Activated gamma-delta T cell treated with Interleukin-2 at 50 U/mL for 16 hours (primary cell): ENCODE measurements at places on chromosomes 5 and 9.

DNA sequence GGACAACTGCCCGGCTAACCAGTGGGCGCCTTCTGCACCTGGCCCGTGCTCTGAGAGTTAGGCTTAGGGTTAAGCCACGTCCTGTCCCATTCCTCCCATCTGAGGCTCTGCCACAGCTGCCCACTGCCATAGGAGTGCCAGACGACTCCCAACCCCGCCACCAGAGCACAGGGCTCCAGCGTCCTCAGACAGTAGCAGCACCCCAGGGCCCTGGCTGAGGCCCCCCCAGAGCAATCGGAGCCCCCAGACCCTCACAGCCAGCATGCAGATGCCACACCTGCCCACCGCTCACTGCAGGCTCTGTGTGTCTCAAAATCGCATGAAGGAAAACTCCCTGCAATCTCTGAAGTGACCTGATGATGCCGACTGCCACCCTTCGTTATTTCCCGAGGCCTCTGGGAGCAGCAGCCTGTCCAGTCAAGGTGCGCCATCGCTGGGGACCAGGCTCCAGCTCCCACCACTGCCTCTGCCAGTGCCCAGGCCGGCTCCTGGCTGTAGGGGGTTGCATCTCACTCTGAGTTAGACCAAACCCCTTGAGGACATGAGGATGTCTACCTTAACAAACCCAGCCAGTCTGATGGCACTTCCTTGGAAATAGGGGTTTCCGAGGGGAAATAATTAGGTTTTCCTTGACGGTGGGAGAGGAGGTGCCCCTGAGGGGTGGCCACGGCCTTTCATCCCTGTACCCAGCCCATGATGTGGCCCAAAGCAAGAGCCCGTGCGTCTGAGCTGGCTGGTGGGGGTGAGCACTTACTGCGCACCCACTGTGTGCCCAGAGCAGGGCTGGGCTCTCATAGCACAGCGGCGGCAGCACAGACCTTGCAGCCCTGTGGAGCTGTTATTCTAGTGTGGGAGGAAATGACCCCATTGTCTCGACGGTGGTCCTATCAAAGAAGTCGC lies 58.0 kb upstream of the RNF130 start:
- DNase-seq: no peak

DNA sequence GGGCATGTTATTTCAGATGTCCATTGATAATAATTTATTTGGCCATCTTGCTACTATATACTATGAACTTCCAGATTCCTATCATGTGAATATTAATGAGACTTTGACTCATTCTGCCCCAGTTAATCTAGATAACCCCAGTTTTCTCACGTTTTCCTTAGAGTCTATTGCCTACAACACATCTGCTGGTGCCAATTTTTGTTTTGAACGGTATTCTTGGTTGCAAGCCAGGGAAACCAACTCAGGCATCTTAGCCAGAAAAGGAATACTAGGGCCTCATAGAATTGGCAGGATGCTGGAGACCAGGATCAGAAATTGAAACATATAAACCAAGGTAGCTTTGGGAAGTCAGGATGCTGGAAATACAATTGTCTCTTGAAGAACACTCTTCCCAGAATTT lies 28.0 kb upstream of the NPR3 start:
- no peak for DNase-seq

DNA sequence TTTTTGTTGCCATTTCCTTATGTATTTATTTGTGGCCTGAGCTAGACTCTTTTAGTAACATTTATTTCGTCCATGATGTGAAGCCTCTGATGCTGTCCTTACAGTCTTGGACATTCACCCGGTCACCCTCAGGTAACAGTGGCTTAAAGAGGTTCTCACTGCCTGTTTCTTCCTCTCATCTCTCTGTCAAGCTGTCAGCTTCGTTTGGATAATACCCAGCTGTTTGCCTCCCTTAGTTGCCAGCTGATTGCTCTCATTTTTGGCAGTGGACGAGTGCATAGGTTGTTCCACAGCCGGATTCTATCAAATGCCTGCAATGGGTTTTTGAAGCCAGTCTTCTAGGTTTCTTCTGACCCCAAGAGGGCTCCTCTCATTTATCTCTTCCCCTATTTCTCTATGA lies 427.7 kb downstream of the MED10 start:
- no peak for DNase-seq

DNA sequence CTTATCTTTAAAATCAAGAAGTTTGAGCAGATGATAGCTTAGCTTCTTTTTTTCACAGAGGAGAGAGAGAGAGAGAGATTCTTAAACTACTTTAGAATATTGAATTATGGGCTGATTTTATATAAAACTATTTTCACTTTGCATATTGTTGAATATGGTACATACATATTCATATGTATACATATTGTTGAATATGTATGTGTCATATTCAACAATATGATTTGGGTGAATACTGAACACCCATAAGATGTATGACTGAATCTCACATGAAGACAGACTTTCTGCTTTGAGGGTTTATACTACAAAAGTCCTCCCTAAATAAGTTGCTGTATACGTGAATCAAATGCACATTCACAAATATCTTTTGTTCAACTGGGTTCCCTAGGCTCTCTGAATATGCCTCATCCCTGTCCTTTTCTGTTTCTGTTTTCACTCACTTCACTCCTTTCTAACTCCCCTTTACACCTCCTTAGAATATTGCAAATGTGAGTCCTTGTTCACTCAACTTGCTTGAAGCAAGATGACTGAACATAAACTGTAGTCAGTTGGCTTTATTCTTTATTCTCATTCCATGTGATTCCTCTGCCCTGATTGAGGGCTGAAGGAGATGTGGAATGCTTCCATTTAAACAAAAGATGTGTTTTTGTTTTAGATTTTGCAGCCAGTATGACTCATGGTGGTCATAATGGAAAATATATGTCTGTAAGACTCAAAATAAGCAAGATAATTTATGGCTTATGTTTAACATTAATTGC lies 225.4 kb upstream of the DAB2 start:
- no peak for DNase-seq

DNA sequence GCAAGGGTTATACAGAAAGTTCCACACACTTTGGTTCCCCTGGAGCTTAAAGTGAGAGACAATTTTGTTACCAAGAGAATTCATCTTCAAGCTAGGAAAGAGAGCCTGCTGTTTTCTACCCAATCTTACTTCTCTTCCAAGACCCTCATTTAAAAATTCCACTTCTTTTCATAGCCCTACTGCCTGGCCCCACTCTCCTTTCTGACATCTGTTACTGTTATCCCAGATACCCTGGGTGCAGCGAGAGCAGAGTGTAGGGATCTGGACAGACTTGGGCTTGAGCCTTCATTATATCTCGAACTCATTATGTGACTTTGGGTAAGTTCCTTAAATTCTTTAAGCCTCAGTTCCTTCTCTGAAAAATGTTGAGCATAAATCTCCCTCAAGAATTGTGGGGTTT lies 263.1 kb downstream of the ASTN2 start:
- DNase-seq: no peak

DNA sequence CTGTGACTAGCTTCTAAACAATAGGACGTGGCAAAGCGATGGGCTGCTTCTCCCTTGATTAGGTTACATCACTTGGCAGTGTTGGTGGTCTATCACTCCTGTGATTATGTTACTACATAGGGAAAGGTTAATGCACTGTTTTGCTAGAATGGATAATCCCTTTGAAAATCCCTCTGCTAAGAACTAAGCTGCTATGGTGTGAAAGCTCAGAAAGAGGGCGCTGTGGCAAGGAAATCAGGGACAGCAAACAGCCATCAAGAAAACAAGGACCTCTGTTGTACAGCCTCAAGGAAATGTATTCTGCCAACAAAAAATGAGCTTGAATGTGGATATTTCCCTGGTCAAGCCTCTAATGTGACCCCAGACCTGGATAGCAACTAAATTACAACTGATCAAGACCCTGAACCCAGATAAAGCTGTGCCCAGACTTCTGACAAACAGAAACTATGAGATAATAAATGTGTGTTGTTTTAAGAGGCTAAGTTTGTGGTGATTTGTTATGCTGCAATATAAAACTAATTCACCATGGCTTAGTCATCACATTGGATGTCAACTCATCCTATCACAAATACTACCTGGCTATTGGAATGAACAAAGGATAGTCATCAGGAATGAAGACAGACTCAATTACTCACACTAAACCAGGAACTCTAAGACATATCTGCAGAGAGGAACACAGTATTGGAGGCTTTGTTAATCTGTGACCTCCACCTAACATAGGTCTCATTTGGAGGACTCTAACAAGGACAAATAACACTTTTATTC lies 1215.9 kb downstream of the EFNA5 start:
- no peak for DNase-seq

- DNase-seq: no peak
Measured at GRCh38 chr5:150190987-150191386, 1.1 kb downstream of the SLC6A7 start.

DNA sequence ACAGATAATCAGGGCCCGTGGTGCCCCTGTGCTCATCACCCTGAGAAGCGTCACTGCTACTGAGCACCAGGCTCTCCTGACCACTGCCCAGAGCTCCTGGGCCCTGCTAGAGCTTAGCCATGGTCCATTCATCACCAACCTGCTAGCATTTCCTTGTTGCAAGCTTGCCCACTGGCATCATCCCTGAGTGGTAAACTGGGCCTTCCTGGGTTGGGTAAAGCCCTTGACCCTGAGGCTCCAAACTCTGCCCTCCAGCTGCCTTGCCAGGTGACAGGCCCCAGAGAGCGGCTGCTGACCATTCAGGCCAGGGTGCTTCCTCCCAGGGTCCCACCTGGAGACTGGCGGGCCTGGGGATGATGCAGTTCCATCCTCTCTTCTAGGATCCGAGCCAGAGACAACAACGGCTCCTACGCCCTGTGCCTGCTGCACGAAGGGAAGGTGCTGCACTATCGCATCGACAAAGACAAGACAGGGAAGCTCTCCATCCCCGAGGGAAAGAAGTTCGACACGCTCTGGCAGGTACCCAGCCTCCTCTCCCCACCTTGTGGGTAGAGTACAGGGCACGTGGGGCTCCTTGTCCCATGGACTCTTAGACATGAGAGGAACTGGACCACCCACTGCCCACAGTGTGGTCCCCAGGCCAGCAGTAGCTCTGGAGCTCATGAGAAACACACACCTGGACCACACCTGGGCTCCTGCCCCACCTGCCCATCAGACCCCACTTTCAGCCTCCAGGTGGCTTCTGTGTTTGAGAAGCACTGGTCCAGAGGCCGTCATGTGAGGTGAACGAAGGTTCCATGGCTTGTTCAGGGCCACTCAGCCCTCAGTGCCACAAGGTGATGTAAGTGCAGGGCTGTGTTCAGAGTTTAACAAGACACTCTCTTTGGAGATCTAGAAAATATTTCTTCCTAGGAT lies 60.5 kb downstream of the SYK start:
- no peak for DNase-seq

DNA sequence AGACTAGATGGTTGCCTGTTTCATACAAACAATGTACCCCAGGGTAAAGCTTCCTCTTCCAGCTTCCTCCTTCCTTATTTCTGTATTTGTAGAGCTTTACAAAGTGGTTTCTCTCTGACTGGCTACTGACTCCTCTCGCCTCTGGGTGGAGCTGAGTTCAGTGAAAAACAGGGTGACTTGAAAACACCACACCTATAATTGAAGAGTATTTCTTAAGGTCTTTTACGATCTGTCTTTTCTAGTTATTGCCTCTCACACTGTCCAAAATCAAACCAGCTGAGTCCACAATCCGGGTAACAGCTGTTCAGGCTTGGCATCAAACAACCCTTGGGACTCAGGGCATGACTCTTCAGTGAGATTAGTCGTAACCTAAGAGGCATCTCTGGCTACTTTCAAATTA lies 200.4 kb downstream of the ARRDC3 start:
- no peak for DNase-seq

- no peak for DNase-seq
Measured at GRCh38 chr5:84251503-84251902, 133.2 kb downstream of the EDIL3 start.

- DNase-seq: no peak
Measured at GRCh38 chr9:69658987-69659675, 13.0 kb downstream of the APBA1 start.

DNA sequence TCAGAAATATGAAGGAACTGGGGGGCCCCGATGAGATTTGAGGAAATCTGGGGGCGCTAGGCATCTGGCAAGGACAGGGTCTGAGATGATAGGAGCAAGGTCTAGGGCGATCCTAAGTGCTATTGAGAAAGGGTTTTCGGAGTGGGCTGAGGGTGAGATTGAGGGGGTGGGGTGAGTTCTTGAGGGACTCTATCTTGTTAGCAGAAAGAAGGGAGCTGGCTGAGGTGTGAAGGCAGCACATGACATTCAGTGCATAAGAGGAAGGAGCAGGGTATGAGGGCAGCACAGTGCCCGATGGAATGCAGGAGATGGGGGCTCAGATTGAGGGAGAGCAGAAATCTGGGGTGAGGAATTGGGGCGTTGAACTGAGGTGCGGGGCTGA lies 640 bp downstream of the TRIM32 start:
- DNase-seq: no peak

DNA sequence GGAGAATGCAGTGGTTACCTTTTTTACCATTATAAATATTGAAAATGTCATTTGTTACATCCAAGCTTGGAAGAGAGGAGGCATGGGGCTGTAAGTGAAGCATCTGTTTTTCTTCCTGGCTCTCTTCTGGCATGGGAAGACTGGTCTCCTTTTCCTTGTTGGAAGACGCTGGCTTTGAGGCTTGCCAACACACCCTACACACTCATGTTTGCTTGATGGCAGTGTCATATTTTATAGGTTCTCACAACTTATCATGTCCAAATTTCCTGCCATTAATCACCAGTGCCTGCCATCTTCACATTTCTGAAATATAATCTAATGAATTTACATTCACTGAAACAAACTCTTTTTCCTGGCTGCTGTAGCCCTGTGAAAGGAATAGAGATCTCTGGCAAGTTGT lies 252.9 kb downstream of the MAN2A1 start:
- DNase-seq: no peak

- DNase-seq: no peak
Measured at GRCh38 chr9:30201024-30201423, 2183.4 kb upstream of the ACO1 start.

- no peak for DNase-seq
Measured at GRCh38 chr5:134143944-134144941, 29.8 kb downstream of the TCF7 start.

DNA sequence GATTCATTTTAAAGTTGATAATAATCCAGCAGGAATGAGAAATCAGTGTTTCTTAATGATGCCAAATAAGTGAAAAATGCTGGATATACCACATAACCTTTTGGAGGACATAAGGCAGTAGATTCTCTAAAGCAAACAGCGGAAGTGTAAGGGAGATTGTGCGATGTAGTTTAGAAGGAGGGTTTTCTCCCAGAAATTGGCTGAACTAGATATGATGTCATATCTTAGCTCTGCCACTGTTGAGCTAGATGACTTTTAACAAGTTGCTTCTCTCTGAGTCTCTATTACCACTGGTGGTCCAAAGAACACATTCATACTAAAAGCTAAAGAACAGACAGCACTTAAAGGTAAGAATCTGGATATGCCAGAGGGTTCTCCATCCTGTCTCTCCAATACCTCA lies 107.0 kb downstream of the NR6A1 start:
- DNase-seq: no peak
